ENCODE measurements at places on chromosomes 12 and 14.

DNA sequence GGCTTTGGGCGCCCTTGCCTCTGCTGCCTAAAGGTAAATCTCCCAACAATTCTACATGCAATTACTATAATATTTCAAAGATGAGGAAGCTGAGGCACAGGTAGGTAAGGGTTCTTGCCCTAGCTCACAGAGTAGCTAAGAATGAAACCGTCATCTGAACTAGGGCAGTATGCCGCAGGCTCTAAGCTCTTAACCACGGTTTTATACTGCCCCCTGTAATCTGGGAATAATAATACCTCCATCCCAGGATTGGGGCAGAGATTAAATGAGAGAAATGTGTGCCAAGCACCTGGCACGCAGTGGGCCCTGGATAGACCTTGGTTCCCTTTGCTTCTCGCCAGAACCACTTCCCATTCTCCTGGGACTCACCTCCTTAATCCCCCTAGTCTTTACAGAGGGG lies 1.5 kb upstream of the HRK start:
- no peak for DNase-seq

- DNase-seq = no peak
Measured at GRCh38 chr12:87809916-87810315, 219.3 kb downstream of the C12orf50 start.

DNA sequence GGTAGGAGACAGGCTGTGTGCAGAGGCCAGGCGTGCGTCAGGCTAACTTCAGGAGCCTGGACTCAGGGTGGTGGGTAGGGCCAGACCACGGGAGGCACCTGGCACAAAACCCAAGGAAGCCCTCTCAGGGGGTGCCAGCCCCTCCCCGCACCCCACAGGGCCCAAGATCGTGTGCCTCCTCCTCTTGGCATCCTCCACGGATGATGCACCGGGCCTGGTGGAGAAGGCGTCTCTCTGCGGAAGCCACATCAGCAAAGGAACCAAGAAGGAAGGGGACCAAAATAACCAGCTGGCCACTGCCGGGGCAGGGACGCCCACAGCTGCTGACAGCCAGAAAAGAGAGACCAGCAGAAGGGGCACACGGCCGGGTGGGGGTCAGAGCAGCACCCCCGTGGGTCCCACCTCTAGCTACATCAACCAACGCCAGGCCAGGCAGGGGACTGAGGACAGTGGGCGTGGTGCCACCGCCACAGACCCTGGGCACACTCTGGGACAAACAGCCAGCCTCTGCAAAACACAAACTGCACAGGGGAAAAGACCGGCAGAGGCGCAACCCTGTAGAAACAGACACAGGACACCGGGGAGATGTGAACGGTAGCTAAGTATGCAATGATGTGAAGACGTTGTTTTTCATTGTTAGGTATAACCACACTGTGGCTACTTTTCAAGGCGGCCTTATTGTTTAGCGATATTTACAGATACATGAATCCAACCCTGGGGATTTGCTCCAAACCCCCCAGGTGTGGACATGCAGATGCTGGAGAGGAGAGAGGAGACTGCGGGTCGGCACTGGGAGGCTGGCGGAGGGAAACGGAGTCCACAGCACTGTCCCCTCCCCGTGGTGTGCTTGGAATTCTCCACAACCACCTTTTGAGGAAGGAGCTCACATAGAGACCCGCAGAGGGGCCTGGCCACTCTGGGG lies 26.1 kb upstream of the C14orf180 start:
- DNase-seq = peak; percentile 36

- peak; percentile 73 for DNase-seq
Measured at GRCh38 chr14:92510972-92511371, 2.6 kb upstream of the RIN3 start.

- DNase-seq = no peak
Measured at GRCh38 chr12:3317481-3317815, 173.6 kb upstream of the PRMT8 start.

DNA sequence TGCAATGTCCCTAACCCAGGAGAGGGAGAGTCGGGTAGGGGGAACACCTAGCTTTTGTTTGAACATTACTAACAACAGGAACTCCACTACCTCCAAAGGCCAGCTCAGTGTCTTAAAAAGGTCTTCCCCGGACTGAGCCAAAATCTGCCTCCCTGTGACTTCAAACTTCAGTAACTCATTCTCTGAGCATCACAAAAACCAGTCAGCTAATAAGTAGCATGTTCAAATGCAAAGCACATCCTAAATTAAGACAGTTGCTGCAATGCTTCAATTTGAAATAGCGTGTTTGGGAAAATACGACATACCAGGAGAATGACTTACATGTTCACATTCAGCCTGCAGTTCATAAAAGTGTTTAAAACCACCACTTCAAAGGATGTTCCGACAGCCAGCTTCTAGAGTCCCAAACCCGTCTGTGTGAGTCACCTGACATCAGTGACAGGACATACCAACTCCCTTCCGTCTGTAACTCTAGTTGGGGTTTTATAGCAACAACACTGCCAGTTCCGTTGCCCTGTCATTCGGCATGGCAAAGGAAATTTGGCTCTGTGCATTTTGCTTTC lies 13.0 kb downstream of the ZFP36L1 start:
- peak; percentile 84 for DNase-seq

- no peak for DNase-seq
Measured at GRCh38 chr12:94228488-94228907, 80.1 kb downstream of the PLXNC1 start.

DNA sequence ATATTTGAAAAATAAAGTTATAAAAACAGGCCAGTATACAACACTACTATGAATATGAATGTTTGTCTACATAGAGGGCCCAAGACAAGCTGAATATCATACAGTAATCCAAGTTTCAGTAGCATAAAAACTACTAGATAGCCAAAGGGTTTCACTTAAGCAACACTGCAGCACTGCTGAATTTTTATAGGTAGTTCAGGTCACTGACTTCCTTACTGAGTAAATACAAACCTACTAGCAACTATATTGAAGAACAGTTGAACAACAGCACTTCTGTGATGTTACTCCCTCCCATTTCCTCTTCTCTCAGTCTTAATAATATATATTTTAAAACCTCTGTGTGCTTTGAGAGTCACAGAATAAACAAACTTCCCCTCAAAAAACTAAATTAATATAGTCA lies 42.7 kb downstream of the GTF2A1 start:
- no peak for DNase-seq

- no peak for DNase-seq
Measured at GRCh38 chr12:7868391-7868790, 4.3 kb downstream of the SLC2A14 start.

GRCh38 chr12:80632835-80633234 lies 74.6 kb upstream of the MYF6 start:
- DNase-seq = peak; percentile 85

DNA sequence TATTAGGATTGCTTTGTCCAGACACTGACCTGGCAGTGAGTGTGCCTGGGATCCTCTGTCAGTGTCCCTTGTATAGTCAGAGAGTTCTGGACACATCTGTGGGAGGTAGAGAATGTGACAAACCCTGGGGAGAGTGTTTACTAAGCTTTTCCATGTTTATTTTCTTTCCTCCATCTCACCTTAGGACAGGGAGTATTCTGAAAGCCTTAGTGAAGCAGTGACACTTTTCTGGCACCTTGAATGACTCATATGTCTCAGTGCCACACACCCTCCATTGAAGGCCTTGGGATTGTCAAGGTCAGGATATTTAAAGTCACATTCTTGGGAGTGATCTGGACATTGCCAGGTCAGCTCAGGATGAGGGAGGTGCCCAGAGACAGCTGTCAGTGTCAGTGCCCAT lies 34.9 kb upstream of the CTDSP2 start:
- no peak for DNase-seq

DNA sequence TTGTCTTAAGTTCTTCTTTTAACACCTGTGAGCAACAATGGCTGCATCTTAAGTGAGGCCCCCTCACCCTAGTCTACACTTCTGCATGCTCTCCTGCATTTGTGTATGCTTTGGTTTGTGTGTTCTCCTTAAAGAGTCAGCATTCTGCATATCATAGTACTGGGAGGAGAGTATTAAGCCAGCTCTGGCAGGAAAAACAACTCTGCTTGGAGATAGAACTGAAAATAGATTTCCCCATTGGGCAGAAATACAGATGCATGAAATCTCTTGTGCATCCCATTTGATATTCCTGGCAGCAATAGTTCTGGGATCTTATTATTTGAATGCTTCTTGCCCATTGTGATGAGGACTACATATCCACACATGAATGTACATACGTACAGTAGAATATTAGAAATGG lies 70.6 kb upstream of the PRICKLE1 start:
- no peak for DNase-seq

DNA sequence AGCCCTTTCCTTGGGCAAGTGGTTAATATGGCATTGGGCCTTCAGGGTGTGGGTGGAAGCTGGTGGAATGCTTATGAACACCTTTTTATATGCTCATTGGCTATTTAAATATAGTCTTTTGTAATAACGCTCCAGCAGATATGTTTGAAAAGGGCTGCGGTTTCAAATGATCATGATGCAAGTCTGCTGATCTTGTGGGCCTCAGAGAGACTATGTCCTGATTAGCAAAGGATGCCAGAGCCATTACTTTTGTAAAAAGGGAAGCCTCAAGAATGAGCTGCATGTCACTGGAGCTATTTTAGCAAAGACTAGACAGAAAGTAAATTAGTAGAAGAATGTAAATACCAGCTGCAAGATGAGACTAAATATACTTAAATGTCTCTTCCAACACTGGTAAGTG lies 200.5 kb downstream of the GXYLT1 start:
- DNase-seq = no peak

- no peak for DNase-seq
Measured at GRCh38 chr12:48923117-48923516, 2.2 kb downstream of the FKBP11 start.

DNA sequence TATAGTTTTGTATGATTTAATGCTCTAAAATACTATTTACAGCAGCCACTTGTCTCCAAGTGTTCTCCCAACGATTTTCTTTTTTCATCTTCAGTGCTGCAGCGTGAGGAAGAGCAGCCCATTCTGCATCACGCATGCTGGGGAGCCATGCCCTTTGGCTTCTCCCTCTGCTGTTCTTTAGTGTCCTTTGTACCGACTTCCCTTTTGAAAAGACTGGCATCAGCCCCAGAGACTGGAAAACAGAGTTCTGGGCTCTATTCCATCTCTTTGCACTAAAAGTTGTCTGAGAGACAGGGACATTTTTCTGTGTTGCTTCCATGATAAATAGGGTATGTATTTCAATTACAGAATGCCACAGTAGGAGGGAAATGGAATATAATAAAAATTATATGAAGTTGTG lies 105.1 kb downstream of the RERG start:
- DNase-seq = no peak

DNA sequence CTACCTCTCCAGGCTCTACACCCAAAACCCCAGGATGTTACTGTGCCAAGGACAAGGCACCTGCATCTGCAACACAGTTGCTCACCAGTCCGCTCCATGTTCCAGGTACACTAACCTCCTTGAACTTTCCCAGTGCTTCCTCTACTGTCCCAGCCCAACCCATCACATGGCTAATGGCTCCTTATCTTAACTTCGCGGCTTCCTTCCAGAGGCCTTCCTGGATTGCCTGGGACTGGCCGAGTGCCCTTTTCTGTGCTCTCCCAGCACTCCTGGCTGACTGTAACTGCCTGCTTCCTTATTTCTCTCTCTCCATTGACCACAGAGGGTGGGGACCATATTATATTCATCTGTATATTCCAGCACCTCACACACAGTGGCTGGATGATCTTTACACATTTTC lies 20.9 kb downstream of the POMT2 start:
- no peak for DNase-seq

- DNase-seq = no peak
Measured at GRCh38 chr12:129101816-129102215, 248.5 kb downstream of the GLT1D1 start.

DNA sequence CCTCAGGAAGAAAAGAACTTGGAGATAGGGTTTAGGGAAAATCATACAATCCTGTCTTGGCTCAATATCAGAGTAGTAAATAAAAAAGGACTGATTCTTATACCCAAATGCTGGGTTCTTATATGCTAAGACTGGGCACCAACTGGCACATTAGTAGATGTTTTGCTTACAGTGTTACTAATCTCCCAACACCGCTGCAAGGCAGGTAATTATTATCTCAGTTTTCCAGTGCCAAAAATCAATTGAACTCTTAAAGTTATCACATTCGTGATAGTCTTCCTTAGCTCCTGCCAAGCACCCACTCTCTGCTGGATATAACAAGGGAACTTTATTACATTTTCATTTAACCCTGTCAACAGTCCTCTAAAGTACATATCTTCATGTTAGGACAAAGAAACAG lies 25.0 kb upstream of the HIGD1C start:
- no peak for DNase-seq

GRCh38 chr14:106606936-106607335 lies 1080.6 kb downstream of the TMEM121 start:
- no peak for DNase-seq

- DNase-seq = no peak
Measured at GRCh38 chr12:92028441-92028709, 117.3 kb downstream of the BTG1 start.

GRCh38 chr14:104304451-104305351 lies 166.3 kb downstream of the KIF26A start:
- DNase-seq = no peak

DNA sequence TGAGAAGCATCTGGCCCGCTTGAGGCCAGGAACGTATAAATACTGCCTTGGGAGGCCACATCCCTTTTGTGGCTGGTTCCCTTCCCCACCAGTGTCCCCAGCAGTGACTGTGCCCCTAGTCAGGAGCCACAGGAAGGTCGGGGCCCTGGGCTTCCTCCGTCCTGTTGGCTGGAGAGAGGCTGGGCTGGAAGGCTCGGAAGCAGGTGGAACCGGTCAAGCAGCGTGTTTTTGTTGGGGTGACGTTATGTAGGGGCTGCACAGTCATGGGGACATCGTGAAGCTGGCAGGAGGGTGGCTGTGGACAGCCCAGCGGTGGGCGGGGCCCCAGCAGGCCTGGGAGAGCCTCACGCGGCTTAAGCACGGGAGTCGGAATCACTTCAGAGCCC lies 10.1 kb downstream of the XRCC3 start:
- no peak for DNase-seq

DNA sequence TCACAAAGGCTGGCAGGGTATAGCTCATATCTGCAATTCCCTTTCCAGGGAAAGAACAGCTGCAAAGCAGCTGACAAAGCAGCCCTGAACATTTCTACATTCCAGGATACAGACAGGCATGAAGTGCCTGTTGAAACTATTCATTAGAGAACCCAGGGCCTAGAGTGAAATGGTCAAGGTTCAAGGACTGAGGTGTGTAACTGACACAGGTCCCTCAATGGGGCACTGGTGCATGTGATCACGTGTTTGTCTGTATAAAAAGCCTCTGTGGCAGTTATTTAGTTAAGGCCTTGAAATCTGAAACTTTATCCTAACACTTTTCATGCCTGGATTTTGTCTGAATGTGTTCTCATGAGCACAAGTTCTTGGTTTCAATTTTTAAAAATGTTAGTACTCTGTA lies 47.1 kb downstream of the GIT2 start:
- no peak for DNase-seq

Measured in islet precursor cell (in vitro differentiated cells).